ENCODE measurements at places on chromosomes 6 and 20.

DNA sequence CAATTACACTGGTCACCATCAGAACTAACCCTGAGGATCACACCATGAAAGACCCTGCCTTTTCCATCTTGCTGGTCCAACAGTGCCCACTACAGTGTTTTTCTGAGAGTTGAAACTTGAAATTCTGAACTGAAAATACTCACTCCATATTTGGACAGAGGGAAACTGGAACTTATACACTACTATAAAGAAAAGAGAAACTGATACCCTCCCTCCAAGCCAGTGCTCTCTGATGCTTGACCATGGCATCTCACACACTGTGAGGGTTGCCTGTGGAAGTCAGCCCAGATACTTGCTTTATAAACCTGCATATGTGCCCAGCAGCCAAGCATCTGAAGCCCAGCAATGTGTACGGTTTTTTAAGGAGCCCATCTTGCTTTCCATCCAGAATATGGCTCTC is 108.7 kb downstream of the FOXA2 start:
- no peak for DNase-seq

- DNase-seq: no peak
These were observed 159.8 kb upstream of the ECI2 start for GRCh38 chr6:4295058-4295782.

DNA sequence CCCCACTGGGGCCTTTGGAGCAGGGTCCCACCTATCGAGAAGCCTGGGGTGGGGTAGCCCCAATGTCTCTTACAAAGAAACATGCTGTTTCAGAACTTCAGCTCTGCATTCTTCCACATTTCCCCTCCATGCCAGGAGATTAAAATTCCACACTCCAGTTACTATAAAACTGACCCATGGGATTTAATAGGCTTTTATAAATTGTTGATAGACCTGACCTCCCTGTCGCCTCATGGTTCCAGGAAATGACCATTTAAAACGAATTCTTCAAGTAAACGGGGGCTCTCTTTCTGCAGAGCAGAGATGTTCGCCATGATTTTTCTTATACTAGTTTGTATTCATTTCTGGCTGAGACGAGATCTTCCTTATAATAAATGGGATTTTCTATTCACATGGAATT is 19.3 kb downstream of the RIN2 start:
- DNase-seq: no peak

- no peak for DNase-seq
These were observed 120.4 kb downstream of the ARMC2 start for GRCh38 chr6:108968325-108969316.

- no peak for DNase-seq
These were observed 3.5 kb downstream of the LRFN2 start for GRCh38 chr6:40583709-40584108.

- DNase-seq: no peak
These were observed 63.4 kb upstream of the NHSL1 start for GRCh38 chr6:138562691-138563090.

DNA sequence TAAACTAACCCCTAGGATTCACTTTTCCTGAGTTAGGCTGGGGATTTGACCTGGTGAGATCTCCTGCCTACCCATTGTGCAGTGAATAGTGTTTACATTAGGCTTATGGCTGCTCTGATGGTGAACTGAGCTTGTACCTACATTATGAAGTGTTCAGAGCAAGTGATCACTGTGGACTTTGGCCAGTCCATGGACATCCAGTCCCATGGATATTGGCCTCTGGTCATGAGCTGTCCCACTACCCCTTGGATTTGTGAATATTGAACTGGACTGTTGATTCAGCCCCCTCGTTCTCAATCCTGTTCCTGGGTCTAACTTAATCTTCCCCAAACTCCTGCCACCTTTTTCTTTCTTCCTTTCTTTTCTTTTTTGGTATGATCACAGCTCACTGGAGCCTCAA is 13.8 kb downstream of the ASIP start:
- DNase-seq: no peak

GRCh38 chr6:7590918-7591302 is 912 bp downstream of the SNRNP48 start:
- peak; percentile 25 for DNase-seq

- DNase-seq: no peak
These were observed 356 bp upstream of the IRAK1BP1 start for GRCh38 chr6:78867020-78867369.

GRCh38 chr20:19457611-19458010 is 245.2 kb downstream of the SLC24A3 start:
- DNase-seq: no peak

DNA sequence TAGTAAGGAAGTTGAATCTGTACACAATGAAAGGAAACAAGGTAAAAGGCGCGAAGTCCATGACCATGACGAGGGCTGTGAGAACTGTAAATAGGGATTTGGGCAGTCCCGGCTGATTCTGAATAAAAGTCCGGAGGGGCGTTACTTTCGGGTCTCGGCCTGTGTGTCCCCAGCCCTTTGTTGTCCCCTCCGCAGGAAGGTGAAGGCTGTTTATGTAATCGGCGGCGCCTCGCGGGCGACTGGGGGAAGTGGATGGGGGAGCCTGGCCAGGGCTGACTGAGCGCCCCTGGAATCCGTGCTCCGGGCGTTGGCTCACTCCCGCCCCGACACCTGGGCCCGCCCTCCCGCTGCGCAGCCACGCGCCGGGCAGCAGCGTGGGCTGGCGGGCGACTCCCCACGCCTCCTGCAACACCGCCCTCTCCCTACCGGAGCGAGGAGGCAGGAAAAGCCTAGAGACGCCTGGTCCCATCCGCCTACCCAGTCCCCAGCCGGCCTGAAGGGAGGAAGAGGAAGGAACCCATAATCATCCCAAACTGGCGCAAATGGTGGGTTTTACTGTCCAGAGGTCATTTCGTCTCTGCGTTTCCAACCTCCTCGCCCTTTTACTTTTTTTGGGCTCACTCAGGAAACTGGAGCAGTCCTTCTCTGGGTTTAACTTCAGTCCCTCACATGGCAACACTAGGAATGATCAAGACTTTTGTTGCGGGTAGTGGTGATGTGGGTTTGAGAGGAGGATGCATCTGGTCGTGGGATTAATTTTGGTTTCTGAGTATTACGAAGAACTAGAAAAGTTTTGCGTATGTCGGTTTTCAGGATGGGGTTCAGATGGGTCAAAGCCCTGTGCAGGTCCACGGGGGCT is 12.1 kb downstream of the TRIM31 start:
- no peak for DNase-seq

DNA sequence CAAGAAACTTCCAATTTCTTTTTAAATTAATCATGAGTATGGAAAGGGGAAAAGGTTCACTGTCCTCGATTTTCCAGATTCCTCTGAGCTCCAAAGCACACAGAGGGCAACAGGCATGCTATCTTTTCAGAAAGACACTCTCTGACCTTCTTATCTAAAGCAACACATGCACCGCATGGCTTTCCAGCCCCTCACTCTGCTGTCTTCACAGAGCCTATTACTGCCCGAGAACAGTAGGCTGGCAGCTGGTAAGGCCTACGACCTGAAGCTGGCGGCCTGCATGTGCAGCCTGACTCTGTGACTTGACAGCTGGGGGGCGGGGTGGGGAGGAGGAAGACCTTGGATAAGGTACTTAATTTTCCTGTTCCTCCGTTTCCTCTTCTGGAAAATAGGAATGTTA is 86.3 kb downstream of the ELOVL4 start:
- no peak for DNase-seq

DNA sequence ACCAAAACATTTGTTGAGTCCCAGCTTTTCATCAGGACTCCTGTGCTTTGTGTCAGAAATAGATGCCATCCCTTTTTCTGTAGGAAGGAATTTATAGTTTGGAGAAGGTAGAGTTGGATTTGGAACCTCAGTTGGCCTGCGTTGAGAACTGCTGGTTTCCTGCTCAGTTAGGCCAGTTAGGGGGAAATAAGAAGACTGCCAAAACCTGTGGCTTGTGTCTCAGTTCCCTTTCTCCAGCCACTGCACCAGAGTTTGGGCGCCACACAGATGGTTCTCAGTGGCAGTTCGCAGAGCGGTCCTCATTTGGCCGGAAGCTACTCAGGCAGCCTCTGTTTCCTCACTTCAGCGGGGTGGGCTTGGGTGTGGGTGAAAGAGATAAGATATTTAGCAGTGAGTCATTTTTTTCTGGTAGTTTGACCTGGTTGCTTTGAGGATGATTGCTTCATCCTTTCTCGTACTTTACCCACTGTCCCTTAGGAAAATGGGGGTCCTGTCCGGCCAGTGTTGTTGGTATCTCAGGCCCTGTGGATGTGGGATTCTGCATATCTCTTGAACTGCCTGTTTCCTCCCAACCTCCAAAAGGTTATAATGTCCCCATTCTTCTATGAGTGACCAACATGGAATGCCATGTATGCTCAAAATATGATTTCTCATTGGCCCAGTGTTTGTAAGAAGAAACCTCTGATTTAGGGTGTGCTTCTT is 53.7 kb downstream of the JARID2 start:
- peak; percentile 46 for DNase-seq

DNA sequence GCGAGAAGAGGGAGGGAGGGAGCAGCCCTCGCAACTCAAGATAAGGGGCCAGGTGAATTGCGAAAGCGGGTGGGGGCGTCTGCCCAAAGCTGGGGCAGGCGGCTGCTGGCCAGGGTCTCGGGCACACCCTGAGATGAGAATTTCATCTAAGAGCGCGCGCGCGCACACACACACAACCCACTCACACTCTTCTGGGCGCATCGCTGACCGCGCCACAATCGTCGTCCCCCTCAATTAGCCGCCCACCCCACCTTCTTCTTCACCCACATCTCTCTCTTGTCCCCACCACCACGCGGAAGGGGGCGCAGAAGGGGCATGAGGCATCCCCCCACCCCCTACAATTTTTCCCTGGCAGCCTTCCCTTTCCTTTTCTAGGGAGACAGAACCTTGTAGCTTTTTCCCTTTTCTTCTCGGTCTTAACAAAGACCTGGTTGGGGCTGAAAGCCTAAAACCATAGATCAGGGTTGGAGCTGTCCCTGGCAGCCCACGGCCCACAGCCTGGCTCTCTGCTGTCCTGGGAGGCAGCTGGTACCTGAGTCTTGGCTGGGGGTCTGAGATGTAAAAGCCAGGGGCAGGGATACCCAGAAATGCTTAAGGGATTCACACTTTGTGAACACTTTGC is 737 bp upstream of the PTPRT start:
- no peak for DNase-seq

- no peak for DNase-seq
These were observed 16.3 kb upstream of the ENPP1 start for GRCh38 chr6:131791476-131791875.

DNA sequence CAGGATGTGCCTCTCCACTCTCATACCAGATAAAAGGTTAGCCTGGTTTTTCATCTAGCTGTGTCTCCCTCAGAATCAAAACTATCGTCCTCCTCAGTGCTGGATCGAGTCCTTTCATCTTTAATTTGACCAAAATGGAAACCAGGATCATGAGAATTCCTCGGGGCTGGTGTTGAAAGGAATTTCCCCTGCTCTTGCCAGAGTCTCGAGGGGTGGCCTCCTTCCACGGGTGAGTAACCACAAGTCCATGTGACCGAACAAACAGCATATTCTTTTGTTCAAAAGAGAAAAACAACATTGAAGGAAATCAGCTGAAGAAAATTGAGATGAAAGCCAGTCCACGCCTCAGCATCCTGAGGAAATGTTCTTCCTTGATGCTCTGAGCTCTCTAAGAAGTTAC is 165.9 kb upstream of the CDYL start:
- no peak for DNase-seq

DNA sequence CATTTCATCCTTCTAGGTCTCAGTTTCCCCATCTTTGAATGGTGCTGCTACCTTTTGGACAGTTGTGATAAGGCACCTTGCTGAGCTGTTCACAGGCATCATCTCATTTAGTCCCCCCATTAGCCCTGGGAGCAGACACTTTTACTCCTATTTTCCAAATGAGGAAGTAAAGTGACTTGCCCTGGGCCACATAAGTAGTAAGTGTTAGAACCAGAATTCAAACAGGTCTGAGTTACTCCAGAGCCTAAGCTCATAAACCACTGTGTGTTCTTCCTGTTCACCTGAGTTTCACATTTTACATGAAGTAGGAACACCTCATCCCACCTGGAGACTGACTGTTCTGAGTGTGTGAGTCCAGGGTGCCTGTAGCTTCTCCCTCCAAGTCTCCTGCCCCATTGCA is 43.5 kb upstream of the EPB41L1 start:
- no peak for DNase-seq

DNA sequence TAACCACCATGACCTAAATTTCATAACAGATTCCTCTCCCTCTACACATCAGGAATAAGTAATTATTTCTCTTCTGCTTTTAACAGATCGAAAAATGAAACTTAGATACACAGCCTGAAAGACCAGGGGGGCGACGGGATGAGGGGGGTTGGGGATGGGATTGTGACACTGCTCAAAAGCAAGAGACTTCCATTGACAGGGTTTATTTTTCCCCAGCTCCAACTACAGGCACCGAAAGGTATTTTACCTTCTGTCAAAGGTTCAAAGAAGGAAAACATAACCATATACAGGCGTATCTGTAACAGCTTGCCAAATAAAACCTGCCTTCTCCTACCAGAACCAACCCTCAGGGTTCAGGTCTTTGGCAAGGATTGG is 1.3 kb downstream of the EPHA7 start:
- no peak for DNase-seq

DNA sequence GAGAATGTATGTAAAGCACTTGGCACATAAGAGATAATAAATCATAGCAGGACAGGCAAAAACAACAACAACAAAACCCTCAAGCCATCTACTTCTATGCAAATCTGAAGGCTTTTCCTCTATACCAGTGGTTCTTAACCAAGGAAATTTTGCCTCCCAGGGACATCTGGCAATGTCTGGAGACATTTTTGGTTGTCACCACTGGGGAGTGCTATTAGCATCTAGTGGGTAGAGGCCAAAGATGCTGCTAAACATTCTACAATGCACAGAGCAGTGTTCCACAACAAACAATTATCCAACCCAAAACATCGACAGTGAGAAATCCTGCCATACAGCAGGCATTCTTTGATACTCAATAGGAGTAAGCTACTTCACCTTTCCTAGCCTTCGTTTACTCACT is 28.2 kb downstream of the NDRG3 start:
- DNase-seq: peak; percentile 9

DNA sequence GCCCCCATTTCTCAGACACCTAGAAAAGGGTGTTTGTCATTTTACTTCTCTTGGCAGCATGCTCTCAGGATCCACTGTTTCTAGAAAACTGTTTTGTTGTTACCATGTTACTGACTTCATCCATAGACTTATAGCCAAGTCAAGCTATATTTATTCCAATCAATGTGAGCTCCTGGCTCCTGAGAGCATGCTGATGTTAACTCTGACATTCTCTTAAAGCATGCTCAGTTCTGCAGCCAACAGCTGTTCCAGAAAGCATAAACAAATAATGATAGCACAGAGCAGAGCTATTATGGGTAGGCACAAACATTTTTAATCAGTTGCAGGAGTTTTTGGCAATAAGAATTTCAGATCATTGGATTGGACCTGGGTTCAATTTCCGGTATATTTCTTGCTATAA is 92.4 kb upstream of the CEP85L start:
- peak; percentile 50 for DNase-seq

DNA sequence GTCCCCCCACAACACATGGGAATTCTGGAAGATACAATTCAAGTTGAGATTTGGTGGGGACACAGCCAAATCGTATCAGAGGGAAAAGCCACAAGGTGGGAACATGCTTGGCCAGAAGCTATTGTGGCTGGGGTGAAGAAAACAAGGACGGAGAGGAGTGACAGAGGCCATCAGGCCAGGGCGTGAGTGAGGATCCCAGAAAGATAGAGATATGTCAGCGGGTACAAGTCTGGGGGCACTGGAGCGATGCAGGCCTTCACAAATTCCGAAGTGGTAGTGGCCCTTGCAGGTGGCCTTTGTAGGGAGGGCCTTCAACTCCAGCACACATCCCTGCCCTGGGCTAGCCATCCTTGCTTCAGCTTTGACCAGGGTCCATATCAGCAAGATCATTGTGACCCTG is 159.1 kb downstream of the BCAS1 start:
- no peak for DNase-seq

Measured in LHCN-M2 (cell line).